GM10248 (cell line): ENCODE measurements at places on chromosomes 13 and 19.

DNA sequence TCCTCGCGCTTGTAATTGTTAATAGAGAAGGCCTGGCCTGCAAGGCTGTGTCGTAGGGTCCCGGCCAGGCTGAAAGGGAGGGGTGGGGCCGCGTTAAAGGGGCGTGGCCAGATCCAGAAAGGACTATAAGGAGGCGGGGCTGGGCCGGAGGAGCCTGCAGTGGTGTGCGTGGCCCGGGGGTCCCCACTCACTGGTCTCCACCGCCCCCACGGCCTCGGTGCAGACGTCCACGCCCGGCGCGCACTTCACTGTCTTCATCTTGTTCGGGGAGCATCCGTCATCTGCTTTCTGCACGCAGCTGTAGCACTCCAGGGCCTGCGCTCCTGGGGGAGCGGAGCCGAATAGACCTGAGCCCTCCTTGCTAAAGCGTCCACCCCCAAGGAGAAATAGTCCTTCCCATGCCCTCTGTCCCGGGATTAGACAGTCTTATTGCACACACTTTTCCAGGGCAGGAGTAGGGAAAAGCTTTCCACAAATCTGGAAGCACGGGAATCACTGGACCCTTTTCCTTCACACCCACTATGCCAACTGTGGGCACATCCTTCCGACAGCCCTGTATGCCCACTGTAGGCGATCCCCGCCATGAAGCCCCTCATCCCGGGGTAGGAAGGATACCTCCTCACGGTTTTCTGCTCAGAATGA is 1.2 kb downstream of the LYPD3 start:
- peak; percentile 83 for DNase-seq

DNA sequence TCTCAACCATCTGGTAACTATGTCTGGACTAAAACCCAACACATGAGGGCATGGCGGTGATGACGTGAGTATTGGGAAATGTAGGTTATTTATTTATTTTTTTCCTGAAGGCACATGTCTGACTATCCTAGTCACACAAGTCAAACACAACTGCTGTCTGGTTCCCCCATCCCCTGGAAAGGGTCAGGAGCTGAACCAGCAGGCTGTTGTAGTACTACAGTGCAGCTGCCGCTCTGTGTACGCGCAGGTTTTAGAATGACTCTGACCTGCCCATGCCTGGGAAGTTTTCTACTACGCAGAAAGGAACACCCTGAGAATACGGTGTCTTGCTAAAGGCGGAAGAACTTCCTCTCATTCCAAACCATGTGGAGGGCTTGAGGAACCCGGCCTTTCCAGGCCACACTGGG is 1.2 kb downstream of the SLC7A1 start:
- peak; percentile 57 for DNase-seq

DNA sequence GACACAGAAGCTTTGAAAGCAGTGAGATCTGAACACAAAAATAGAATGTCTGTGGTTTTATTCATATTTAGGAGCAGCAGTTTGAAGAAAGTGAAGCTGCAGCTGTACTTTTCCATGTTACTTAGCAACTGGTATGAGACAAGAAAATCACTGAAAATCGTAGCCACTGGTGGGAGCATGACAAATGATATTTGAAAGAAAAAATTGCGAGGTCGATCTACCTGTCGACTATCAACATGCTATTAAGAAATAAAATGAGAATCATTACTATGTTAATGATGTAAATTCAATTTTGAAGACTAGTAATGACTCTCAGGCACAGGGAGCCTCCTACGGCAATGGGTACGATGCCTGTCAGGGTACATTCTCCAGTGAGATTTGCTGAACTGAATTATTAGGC is 436.4 kb downstream of the SLITRK5 start:
- DNase-seq = no peak

- peak; percentile 88 for DNase-seq
Observed at GRCh38 chr19:15332311-15332996, at the start of gene BRD4. TSS of gene BRD4 (minus strand) at chr19:15332539. CDS start at chr19:15273099, 59,440 bp downstream.

GRCh38 chr19:20186174-20186573 is 19.2 kb downstream of the ZNF486 start:
- DNase-seq = no peak

GRCh38 chr13:105763851-105764250 is 771.6 kb downstream of the EFNB2 start:
- no peak for DNase-seq

- DNase-seq = no peak
Observed at GRCh38 chr13:51759240-51759639, 44.7 kb downstream of the DHRS12 start.

GRCh38 chr13:106691861-106692260 is 123.9 kb upstream of the ARGLU1 start:
- DNase-seq = no peak

- DNase-seq = no peak
Observed at GRCh38 chr19:18687740-18688465, 4.4 kb downstream of the CRTC1 start.

DNA sequence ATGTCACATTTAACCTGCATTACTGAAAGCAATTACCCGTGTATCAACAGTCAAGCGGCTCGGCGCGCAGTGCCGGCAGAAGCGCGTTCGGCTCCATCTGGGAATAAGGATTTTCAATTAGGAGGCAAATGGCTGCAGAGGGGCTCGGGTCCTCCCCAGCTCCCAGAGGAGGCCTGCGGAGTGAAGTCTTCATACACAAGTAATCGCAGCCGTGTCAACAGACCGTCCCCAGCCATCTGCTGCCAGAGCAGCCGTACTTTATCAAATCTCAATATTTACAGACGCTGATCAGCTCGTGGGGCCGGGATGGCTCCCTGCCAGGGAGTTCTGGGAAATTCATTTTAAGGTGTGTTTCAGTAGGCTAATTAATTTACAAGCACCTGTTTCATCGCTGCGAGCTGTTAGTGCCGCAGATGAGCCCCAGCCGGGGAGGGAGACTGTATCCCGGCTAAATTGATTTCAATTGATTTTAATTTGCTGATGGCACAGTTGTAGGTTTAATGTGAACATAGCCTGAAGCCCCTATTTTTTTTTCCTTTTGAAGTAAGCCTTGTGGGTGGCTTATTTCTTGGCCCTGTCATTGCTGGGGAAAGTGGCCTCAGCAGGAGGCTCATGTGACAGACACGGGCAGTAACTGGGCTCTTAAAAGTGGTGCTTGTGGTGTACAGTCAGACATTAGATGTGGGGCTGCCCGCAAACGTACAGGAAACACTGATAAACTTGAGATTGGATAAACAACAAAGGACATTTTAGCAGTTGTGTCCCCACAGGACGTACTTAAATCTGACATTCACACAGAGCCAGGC is 252.7 kb downstream of the TEX29 start:
- DNase-seq = no peak

DNA sequence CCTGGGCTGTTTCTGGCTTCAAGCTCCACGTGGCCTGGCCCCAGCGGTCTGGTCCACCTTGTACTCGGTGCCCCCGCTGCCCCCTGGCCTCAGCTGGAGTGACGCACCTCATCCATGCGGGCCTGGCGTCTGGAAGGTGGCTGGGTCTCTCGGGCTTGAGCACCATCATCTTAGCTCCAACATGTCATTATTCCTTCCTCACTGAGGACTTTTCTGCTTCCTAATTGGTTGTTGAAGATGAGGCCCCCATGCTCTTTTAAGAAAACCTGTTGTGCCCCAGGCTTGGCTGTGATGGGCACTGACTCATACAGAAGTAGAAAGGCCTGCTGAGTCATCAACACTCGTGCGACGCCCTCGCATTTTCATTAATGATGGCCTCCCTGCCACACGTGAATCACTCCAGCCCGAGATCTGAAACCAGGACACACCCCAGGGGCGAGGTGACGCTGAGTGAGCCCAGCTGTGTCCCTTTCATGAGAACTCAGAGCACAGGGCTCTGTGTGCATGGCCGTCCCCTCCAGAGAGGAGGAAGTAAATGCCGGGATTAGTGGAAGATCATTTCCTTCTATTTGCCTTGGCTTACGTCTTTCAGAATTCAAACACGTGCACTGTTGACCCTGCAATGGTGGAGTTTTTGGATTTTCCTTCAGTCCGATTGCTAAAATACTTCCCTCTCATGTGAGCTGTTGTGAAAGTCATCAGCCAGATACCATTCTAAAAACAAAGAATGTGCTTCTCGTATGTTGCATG is 14.0 kb upstream of the GJA3 start:
- peak; percentile 71 for DNase-seq

DNA sequence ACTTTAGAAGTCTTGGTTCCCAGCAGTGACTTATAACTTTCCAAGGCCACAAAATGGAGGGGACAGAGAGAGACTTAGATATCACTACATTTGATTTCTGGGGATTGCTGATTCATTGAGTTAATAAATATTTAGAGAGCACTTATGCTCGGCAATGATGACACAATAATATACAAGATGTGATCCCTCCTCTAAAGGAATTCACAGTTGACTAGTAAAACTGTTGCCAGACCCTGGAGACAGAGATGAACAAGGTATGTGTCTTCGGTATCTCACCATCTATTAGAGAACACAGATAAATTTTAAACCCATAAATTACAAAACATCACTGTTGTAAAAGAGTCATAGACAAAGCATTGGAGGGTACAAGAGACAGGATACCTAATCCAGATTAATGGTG is 437.5 kb downstream of the FOXO1 start:
- DNase-seq = no peak

DNA sequence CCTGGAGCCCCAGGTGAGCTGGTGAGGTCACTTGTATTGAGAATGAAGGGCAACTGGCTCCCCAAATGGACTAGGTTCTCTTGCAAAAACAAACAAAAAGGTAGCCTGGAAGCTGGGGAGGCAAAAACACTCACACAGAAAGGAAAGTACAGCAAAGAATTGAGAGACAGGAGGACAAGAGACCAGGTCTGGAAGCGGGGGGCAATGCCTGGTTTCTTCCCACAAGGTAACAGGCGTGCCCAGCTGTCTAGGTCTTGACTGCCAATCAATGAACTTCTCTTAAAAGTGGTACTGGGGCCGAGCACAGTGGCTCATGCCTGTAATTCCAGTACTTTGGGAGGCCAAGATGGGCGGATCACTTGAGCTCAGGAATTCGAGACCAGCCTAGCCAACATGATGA is 356.4 kb upstream of the TSHZ3 start:
- DNase-seq = no peak

GRCh38 chr19:17703824-17704463 is 15.3 kb upstream of the MAP1S start:
- peak; percentile 84 for DNase-seq

DNA sequence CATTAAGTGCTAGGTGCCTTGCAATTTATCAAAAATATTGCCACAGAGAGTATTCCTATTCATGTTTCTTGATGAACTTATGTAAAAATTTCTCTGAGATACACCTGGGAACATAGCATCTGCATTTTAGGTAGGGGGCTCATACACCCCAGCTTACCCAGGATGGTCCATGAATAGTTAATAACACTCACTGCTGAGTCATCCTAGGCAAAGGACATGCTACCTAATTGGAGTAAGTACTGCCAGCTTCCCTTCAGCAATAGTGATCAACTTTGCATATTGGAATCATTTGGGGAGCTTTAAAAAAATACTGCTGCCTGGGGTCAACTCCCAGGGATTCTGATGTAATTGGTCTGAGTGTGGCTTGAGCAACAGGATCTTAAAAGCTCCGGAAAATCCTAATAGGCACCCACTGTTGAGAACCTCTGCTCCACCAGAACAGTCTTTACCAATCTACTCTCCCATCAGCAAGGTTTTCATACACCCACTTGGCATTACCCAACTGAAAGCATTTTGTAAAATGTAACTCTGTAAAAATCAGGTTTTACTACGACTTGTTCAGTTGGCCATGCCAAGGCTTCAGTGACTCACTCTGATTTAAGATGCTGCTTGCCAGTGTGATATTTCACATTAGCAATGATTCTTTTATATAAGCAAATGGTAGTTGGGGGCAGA is 67.2 kb upstream of the FNDC3A start:
- no peak for DNase-seq

DNA sequence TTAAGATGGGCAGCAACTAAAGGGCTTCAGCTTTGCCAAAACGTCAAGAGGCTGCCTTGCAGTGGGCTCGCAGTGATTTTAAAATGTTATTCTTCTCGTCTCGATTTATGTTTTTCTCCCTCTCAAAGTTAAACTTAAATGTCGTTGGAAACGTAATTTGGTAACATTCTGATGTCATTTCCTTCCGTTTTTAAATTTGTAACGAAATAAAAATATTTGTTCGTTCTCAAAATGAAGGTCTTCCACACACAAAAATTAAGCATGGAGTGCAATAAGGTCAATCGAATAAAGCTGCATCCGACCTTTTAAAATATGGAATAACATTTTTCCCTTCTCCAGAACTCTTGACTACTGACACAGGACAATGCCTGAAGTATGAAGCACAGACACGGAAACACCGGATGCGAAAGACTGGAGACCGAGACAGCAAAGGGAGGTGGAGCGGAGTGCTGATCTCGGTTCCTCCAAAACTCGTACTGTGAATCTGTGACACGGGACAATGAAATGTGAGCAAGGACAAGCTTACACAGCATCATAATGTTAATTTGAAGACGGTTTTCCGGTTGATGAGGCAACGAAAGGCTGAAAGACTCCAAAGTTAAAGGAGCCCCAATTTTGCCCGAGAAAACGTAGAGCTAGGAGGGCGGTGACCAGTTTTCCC is 850 bp downstream of the MTMR6 start:
- peak; percentile 35 for DNase-seq

GRCh38 chr13:73228546-73228945 is 169.7 kb downstream of the KLF5 start:
- no peak for DNase-seq

DNA sequence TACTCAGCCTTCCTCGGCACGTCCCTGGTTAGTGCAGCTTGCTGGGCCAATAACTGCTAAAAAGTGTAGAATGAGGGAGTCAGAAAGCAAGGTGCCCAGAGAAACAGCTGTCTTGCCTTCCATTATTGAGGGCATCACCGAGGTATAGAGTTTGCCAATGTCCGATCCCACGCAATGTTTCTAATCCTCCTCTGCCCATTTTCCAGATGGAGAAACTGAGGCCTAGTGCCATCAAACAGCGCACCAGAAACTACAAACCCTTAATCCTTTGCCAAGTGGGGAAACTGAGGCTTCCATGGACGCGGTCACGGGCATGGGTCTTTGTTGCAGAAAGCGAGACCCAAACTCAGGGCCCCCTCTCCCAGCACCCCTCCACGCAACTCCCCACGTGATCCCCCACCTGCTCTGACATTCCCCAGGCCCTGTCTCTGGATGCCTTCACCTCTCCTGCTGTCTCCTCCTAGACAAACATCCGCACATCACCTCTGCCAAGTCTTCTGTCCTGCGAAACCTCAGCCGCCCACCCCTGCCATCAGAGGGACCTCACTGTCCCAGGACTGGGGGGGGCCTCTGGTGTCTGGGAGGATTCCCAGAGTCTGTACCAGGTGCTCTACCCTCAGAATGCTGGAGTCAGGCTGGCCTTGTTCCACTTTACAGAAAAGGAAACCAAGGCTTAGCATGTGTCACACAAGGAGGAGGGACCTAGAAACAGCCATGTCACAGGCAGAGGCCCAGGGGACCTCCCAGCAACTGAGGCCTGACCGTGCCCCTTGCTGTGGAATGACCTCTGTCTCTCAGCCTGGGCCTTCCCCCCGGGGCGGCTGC is 930 bp upstream of the PDE4C start:
- DNase-seq = no peak
